ENCODE measurements at places on chromosomes 11 and 22.
A peak's percentile ranks its signal among the peaks of the same experiment; 100 is the strongest.

DNA sequence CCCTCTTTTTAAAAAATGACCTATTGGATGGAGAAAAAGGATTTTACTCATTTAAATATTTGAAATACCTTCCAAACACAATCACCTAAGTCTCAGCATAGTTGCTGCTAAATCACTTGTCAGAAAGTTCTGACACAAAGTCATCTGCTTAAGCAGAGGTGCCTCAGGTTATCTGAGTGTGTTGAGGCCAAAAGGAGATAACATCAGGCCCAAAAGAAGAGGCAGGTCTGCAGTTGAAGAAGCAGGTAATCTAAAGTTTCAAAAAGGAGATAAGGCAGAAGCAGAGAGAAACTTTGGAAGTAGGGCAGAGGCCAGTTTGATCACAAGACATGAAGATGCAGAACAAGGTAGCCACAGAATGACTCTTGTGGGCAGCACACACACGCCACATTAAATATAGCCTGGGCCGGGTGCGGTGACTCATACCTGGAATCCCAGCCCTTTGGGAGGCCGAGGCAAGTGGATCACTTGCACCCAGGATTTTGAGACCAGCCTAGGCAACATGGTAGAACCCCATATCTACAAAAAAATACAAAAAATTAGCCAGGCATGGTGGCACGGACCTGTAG, 175.7 kb upstream of the API5 start:
- no peak for DNase-seq

DNA sequence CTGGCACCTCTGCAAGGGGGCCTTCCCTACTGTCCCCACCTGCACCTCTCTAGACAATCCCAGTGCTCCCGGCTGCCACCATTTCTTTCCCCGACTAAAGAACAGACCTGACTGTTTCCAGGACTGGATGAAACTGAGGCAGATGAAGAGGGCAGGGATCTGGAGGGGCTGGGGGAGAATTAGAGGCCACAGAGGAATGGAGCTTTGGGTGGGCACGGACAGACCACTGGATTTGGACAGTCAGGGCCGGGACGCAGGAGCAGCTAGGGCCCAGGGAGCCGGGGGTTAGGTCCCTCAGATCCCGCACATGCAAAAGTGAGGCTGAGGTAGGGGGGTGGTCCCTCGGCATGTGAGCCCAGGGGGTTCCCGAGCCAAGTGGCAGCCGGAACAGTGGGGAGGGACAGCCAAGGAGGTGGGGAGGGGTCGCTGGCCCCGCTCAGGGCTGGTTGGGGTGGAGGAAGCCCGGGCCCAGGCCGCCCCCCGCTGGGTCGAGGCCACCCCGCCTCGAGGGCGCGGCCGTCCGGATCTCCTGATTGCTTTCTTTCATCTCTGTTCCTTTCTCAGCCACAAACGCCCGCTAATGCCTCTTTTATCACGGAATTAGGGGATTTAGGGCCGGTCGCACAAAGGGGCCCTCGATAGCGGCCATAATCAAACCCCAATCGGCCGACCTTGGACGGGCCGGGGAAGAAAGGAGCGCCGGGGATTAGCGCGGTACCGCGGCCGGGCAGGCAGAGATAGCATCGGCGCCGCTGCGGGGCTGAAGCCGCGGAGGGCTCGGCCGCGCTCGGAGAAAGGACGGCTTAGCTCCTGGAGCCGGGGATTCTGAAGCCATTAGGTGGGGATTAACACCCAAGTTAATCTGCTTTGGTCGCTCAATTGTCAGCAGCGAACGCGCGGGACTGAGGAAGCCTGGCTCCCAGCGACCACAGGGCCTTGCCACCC, 9.3 kb downstream of the SLC25A1 start:
- no peak for DNase-seq

- no peak for DNase-seq
Measured at GRCh38 chr22:29203488-29204454, 1.9 kb upstream of the EMID1 start.

DNA sequence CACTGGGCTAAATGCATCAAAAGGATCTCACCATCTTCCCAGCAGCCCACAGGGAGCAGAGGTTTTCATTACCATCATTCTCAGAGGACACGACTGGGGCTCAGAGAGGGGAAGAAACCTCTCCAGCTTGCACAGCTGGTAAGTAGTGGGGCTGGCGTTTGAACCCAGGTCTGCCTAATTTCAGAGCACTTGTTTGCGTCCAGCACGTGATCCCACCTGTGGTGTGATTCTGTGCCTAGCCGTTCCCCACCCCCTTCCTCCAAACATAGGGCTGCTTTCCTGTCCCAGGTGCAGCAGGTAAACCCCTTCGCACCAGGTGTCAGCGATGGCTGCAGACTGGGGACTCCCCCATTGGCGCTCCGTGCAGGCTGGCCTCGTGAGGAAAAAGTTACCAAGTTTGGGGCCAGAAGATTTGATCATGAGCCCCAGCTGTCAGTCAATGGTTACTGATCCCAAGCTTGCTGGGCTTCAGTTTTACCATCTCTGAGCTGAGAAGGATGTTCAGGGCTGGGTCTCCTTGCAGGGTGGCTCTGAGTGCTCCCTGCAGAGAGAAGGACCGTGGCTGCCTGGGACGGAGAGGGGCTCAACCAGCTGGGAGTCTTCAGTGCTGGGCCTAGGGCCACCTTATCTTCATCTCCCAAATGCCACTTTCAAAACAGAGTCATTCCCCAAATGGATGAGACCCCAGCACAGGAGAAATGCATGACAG, 445.6 kb downstream of the TBC1D22A start:
- no peak for DNase-seq

- no peak for DNase-seq
Measured at GRCh38 chr11:35712533-35712932, 50.0 kb downstream of the TRIM44 start.

DNA sequence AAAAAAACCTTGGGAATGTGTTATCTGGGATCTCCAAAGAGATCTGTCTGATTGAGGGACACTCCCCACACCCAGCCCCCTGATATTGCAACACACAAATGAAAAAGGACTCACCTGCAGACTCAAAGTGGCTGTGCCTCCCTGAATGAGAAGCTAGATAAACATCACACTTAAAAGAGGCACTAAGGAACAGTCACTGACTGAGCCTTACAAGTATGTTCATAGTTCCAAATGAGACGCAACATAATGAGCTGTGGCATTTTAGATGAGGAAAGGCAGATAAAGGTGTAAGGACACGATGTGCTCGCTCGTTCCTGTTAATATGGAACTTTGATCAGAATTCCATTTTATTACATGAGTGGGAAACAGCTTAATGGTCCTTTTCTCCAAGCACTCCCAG, 21.0 kb upstream of the CFAP300 start:
- no peak for DNase-seq

DNA sequence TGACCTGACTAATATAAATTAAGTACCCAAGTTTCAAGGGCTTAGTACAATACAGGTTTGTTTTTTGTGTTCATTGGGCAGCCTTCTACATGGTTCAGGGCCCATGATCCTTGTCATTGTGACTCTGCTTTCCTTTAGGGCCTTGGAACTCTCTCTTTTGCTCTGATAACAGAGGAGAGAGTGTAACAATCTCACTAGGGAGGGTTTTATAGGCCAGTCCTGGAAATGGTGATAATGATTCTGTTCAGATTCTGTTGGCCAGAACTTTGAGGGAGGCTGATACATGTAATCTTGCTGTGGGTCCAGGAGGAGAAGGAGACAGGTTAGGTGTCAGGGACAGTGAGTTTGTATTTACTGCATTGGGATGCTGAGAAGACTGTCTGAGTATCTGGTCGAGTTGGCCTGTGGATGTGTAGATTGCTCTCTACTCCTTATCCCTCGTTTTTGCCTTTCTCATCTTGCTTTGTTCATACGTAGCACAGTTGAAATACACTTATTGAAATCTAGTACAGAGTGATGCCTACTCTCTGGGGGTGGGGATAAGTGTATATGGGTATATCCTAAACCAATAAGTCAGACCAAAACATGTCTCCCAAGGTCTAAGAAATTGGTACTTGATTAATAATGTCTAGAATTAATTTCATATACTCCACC, 37.5 kb upstream of the HEPHL1 start:
- DNase-seq = no peak

DNA sequence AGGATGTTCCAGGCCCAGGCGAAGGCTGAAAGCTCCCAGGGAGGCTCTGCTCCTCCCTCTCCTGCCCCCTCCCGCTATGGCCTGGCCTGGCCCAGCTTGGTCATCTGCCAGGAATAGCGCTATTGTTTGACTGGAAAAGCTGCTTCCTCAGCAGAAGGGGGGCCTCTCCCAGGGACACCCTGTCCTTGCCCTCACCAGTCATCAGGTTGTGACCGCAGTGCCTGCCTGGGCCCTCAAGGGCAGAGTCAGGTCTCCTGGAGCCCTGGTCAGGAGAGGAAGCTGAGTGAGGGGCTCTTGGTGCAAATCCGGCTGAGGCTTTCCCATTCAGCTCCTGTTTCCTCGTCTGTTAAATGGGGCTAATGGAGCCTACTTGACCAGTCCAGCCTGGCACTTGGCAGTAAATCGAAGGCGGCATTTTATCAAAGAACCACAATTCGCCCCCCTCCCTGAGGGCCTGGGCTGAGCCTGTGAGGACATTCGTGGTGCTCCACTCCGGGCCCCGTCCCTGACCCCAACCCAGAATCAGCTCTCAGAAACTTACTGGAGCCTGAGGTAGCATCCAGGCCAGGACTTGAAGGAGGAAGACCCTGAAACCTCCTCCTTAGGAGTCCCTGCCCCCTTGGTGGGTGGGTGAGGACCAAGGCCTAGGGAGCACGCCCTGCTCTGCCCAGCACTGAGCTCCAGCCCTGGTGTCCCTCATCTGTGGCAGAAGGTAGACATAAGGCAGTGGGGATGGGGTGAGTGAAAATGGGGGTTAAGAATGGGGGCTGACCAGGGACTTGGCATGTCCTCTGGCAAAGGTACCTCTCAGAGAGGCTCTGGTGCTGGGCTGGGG, 2.0 kb upstream of the CASTOR1 start:
- peak; percentile 27 for DNase-seq

GRCh38 chr11:121310908-121311307, 18.3 kb downstream of the SC5D start:
- DNase-seq = no peak

GRCh38 chr22:48357961-48358360, 1469.7 kb downstream of the BRD1 start:
- no peak for DNase-seq

DNA sequence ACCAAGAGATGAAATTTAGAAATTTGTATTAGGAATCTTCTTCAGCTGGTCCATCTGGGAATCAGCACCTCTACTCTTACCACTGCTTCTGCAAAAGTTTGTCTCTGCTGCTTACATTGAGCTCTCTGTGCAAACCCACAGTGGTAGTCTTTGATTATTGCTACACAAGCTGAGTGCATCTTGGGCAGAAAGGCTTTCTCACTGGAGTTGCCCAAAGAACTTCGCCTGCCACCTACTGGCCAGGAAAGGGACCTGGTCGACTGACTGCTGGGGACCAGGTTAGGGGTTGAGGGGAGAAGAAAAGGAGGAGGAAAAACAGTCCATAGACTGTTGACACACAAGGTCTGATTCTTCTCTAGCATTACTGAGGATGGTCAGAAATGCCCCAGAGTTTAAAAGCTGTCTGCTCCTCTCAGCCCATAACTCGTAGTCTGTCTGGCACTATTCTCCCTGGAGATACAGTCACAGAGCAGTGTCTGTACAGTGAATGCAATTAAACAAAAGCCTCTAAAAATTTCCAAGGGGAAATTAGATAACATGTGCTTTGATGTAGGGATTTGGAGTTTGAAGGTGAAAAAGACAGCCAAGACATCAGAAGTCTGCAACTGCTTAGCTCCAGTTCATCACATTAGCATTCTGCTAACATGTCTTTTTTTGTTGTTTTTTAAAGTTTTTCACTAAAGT, 215.0 kb upstream of the CTSC start:
- peak; percentile 49 for DNase-seq

- no peak for DNase-seq
Measured at GRCh38 chr11:109972181-109972715, 120.9 kb upstream of the ZC3H12C start.

DNA sequence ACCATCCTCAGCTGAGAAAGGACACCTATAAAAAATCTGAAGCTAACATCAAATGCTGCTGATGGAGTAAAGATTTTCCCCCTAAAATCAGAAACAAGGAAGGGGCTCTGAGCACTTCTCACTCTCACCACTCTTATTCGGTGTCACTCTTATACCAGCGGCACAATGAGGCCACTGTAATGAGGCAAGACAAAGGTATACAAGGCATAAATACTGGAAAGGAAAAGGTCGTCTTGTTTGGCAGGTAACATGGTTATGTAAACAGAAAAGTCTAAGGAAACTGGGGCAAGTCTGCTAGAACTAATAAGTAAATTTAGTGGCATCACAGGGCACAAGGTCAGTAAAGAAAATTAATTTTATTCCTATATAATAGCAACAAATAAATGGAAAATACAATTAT, 8.1 kb upstream of the MOB2 start:
- DNase-seq = no peak

DNA sequence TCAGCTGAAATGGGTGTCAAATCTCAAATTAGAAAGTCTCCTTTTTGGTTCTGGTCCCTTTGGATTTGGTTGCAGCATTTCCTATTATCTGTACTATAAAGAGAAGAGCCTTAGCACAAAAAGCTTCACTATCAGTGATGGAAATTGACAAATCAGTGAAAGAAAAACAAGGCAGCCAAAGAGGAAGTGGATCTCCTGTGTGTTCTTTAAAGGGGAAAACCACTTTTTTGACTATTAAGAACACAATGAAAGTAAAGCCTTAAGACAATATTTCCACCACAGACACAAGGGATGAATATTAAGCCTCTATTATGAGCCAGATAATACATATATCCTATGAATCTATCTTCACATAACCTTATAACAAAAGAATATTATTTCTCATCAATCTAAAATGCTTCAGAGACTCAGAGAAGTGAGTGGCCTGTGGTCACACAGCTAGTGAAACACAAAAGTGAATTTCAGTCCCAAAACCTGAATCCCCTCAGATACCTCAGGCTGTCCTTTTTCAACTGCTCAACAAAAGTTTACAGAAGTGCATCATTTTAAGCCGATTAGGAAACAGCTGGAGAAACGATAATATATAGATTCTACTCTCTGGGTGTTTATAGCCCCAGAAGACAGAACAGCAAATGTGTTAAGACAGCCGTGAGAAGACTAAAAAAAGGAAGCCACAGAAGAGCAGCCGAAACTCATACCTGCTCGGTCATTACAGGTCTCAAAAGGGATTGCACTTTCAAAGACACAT, 24.4 kb upstream of the FSHB start:
- DNase-seq = no peak

Data from fibroblast of upper back skin (primary cell).